ENCODE measurements at places on chromosomes 2 and 18. TPM values are rescaled to one million over a fixed set of nuclear protein-coding genes. Genes with fewer than 3 reads are reported as not detected.

Gene TGFA
- polyA plus RNA-seq: 16.3 TPM

Gene GNAL
- polyA plus RNA-seq: 1.6 TPM

Gene FAM237A
- polyA plus RNA-seq: not detected

Gene CSRNP3
- 0.38 TPM for polyA plus RNA-seq

Gene TMEM37
- polyA plus RNA-seq: 3.4 TPM

Gene ABI2
- 5.1 TPM for polyA plus RNA-seq

Gene ACMSD
- polyA plus RNA-seq: not detected

Gene RGPD4
- polyA plus RNA-seq: not detected

Gene IL18R1
- polyA plus RNA-seq: 0.83 TPM

Gene SLC23A3
- polyA plus RNA-seq: 1.2 TPM

Gene FAM124B
- polyA plus RNA-seq: 0.33 TPM

Gene HTR2B
- polyA plus RNA-seq: 0.49 TPM

Gene RAX
- 0.14 TPM for polyA plus RNA-seq

Gene SOWAHC
- polyA plus RNA-seq: 23.3 TPM

Gene DUSP2
- 2.8 TPM for polyA plus RNA-seq

Gene PROC
- polyA plus RNA-seq: 0.19 TPM

Gene ANKRD30BL
- polyA plus RNA-seq: not detected

Gene RNF152
- polyA plus RNA-seq: 2.1 TPM

Gene RAD51AP2
- polyA plus RNA-seq: 0.05 TPM

Gene MAP4K4
- 24.1 TPM for polyA plus RNA-seq

Gene DOK6
- 0.07 TPM for polyA plus RNA-seq

Gene PTPRN
- 0.02 TPM for polyA plus RNA-seq

Gene ANKRD62
- 0.45 TPM for polyA plus RNA-seq

Gene GPR55
- 0.88 TPM for polyA plus RNA-seq

Gene HYCC2
- 2.8 TPM for polyA plus RNA-seq

Gene GAL3ST2
- 0.02 TPM for polyA plus RNA-seq

Gene MYCN
- 0.49 TPM for polyA plus RNA-seq

Gene CFC1
- not detected for polyA plus RNA-seq

Gene C2orf78
- not detected for polyA plus RNA-seq

Gene HOXD12
- polyA plus RNA-seq: not detected

Gene CCDC68
- 1.4 TPM for polyA plus RNA-seq

Gene KLHL29
- polyA plus RNA-seq: 3.8 TPM

Gene TUBA4B
- 0.02 TPM for polyA plus RNA-seq

Gene DLX2
- not detected for polyA plus RNA-seq

Gene SLC4A5
- polyA plus RNA-seq: 0.33 TPM

Gene SCRN3
- polyA plus RNA-seq: 14.0 TPM

Measured in esophagus (tissue), 2 donors.